ENCODE measurements at places on chromosomes 2 and 18.

- H3K27me3 ChIP-seq, result no peaks in the 10 kb centered on the region
- H3K4me1 ChIP-seq, result no peaks in the 10 kb centered on the region
- no peak overlapping the region for H3K27ac ChIP-seq
- H3K4me3 ChIP-seq, result no peak overlapping the region
- no peaks in the 10 kb centered on the region for H3K36me3 ChIP-seq
Observed at GRCh38 chr2:12847694-12848575, 131.2 kb downstream of the TRIB2 start.

DNA sequence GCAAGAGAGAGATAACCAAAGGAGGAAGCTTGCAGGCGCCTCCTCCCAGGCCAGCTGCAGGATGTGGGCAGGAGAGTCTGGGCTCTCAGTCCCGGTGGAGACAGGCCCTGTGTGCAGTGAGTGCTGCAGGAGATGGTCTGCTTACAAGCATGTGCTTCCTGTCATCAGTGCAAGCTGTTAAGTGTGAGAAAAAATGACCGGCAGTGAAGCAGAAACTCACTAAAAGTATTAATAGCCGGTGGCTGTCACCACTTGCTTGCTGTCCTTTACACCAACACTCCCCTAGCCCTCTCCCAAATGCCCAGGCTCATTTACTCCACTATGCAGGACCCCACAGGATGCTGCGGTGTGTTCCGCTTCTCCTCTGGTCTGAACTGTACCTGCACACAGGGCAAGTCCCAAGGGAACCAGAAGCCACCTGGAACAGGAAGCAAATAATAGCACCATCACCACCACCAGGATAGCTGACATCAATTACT is 435.6 kb upstream of the HS6ST1 start:
- no peaks in the 10 kb centered on the region for H3K27me3 ChIP-seq
- H3K4me3 ChIP-seq, result no peak overlapping the region
- peaks cover 11% of the 10 kb centered on the region for H3K4me1 ChIP-seq
- DNase-seq, result no peak

DNA sequence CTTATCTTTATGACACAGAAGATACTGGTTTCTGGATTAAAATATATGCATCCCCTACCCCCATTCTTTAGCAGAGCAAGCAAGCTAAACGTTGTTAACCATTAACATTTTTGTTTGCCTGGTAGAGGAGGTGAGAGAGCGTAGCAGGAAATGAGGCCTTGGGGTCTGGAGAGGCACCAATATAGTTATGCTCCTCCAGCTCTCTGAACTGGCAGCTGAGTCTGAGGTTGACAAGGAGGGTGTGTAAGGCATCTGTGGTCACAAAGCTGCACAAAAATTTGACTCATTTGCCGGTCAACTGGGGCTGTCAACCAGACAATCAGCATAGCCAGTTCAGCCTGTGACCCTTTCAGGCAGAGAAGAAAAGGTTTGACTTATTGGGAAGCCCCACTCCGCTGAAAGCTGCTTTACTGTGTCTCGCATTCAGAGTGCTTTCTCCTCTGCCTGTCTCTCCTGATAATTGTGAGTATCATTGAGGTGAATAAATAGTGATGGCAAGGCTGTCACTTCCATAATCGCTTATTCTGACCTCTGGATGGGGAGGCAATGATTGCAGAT is 647.5 kb upstream of the SETBP1 start:
- no peak for DNase-seq
- H3K27ac ChIP-seq, result no peak overlapping the region
- H3K4me1 ChIP-seq, result no peaks in the 10 kb centered on the region
- H3K27me3 ChIP-seq, result no peaks in the 10 kb centered on the region
- no peak overlapping the region for H3K4me3 ChIP-seq
- H3K36me3 ChIP-seq, result no peaks in the 10 kb centered on the region

- H3K4me3 ChIP-seq, result no peak overlapping the region
- H3K27me3 ChIP-seq, result no peaks in the 10 kb centered on the region
- no peak for DNase-seq
- H3K36me3 ChIP-seq, result no peaks in the 10 kb centered on the region
- H3K4me1 ChIP-seq, result no peaks in the 10 kb centered on the region
Observed at GRCh38 chr2:178297091-178297411, 102.7 kb downstream of the OSBPL6 start.

DNA sequence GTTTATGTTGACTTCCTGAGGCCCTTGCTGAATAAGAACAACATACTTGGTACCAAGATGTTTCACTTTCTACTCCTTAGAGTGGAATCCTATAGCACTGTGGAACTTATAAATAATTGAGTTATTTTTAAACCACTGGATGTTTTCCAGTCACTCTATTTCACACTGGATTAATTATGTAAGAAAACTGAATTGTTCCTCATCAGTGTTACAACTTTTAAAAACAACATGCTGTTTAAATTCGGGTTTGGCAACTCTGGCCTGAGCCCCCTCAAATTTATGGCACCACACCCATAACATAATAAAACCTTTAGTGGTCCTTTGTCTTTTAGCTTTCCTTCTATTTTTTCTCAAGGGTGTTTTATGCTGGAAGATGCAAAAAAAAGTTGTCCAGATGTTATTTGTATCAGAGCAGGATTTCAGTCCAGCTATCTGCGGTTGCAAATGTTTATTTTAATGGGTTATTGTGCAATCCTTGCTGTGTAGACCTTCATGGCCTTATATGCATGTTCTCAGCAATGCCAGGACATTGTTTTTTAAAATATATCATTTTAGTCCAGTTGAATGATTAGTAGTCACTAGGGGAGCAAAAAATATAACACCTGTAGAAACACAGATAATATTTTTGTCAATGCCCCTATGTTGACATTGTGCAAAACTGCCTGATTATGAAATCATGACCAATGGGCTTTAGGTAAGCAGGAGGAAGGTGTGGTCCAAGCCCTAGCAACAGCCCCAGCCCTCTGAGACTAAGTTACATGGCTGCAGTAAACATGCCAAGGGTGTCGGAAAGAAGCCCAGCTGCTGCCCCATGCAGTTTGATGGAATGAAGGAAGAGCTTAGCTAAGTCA is 638.0 kb upstream of the ZEB2 start:
- no peak for DNase-seq
- no peaks in the 10 kb centered on the region for H3K36me3 ChIP-seq
- no peak overlapping the region for H3K27ac ChIP-seq
- H3K4me3 ChIP-seq, result no peak overlapping the region
- H3K27me3 ChIP-seq, result no peaks in the 10 kb centered on the region

DNA sequence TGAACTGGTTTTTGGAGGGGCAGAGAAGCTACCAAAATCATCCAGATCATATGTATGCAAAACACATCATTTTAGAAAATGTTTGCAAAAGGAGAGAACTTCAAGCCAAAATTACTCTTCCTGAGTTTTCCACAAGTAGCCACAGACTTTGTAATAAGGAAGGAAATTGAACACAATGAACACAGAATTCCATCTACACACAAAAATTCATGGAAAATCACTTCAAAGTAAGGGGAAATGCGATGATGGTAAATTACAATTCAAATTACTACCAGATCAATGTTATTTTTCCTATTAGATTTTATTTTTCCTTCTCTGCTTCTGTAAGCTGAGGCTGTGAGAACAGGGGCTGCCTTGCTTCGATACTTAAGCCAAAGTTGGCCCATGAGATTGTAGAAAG is 172.1 kb upstream of the ARL4C start:
- H3K4me3 ChIP-seq, result no peak overlapping the region
- H3K36me3 ChIP-seq, result no peaks in the 10 kb centered on the region
